ENCODE measurements at places on chromosomes 11 and 22.

- no peak for DNase-seq
Measured at GRCh38 chr22:49715450-49715849, 112.2 kb downstream of the BRD1 start.

DNA sequence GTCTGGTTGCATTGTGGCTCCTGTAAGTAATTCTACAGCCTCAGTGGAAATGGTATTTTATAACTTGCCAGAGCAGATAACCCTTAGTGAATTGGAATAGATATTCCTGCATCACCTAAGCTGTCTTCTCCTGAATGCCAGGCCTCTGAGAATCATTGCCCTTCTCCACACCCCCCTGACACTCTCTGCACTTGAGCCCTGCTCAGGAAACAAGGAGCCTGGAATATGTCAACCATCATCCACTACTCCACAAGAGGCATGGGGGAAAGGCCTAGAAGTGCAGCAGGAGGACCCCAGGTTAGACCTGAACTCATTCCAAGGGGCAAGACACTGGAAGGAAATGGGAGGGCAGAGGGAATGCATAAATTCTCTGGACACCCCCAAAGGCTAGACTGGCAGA is 72.4 kb downstream of the DSCAML1 start:
- DNase-seq: no peak

DNA sequence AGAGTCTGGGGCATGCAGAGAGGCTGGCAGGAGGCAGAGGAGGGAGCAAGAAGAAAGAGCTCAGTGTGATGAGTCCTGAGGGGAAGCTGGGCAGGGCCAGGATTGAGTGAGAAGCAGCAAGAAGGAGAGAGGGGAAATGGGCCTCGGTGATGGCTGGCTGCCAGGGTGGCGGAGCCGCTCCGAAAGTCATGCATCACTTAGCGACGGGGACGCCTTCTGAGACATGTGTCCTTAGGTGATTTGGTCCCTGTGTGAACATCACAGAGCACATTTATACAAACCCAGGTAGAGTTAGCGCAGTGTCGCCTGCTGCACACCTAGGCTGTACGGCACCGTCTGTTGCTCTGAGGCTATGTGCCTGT is 15.1 kb downstream of the TBC1D22A start:
- DNase-seq: no peak

- no peak for DNase-seq
Measured at GRCh38 chr22:31269892-31270579, 22.3 kb downstream of the PIK3IP1 start.

DNA sequence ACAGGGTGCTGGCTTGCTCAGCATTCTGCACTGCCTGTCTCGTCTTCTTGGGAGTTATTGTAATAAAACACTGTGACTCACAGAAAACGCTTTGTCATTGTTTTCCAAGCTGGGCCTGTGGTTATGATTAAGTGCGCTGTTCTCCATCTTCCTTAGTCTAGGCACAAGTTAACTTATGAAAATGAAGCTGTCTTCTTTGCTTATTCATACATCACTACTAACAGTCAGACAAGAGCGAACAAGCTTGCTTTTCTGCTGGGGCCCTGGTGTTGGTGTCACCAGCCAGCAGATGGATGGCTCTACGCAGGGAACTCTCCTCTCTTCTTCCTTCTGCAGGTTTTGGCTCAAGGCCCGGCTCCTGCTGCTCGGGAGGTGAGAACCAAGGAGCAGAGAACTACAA is 380.1 kb upstream of the SYN3 start:
- DNase-seq: peak; percentile 37

GRCh38 chr11:92744929-92745585 is 224.4 kb upstream of the MTNR1B start:
- no peak for DNase-seq

GRCh38 chr11:11085580-11085979 is 227.7 kb upstream of the ZBED5 start:
- DNase-seq: no peak

DNA sequence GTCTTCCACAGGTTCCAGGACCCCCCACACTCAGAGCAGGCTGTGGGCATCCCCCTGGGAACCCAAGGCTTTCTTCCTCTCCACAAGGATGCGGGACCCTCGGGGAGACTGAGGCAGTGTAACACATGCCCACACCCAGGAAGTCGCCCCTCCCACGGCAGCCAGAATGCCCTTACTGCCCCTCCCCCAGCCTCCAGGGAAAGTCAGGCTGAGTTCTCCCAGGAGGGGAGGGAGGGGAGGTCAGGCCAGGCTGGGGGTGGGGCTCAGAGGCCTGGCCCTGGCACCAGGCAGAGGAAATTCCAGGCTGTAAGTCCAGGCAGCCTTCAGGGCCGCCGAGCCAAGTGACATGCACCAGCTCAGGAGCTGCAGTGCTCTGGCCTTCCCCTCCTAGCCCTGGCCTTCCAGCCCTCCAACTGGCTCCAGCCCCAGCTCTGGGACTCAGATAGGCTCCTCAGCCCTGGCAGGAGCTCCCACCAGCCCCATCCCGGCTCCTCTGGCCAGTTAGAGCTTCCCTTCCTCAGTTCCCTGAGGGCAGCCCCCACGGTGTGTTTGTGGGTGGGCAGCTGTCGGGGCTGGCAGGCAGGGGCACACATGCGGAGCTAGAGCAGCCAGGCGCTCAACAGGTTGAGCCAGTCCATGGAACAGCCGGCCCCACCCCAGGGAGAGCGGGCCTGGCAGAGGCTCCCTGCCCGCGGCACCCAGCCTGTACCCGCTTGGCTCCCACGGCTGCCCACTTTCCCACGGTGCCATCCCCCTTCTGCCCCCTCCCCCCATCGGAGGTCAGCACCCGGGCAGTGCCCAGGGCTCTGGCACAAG is 3.6 kb downstream of the BCL9L start:
- peak; percentile 66 for DNase-seq

DNA sequence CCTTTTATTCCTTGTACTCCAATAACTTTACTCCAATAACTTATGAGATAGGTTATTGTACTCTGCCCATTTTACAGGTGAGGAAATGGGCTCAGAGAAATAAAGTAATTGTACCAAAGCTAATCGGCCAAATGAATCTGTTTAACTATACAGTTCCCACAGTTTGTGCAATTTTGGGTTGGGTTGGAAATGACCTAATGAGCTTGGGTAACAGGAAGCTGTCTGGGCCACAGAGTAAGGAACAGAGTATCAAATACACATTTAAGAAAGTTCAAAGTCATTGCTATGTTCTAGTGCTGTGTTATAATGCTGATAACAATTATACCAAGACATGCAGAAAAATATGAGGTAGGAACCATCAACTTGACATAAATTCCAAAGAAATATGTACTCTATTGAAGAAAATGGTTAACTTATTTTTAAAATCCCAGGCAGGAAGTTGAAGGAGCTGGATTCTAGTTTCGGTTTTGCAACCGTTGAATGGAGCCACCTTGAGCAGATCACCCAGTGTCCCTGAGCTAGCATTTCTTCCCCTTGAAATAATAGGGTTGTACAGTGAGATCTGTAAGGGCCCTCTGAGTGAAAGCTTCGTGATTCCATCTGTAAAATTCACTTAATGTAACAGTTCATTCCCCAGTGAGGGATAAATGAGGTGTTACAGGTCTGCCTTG is 360.9 kb upstream of the NARS2 start:
- DNase-seq: no peak

GRCh38 chr11:46010100-46010499 is 87.6 kb downstream of the LARGE2 start:
- no peak for DNase-seq

- DNase-seq: no peak
Measured at GRCh38 chr11:78310500-78310909, 107.1 kb downstream of the GAB2 start.

DNA sequence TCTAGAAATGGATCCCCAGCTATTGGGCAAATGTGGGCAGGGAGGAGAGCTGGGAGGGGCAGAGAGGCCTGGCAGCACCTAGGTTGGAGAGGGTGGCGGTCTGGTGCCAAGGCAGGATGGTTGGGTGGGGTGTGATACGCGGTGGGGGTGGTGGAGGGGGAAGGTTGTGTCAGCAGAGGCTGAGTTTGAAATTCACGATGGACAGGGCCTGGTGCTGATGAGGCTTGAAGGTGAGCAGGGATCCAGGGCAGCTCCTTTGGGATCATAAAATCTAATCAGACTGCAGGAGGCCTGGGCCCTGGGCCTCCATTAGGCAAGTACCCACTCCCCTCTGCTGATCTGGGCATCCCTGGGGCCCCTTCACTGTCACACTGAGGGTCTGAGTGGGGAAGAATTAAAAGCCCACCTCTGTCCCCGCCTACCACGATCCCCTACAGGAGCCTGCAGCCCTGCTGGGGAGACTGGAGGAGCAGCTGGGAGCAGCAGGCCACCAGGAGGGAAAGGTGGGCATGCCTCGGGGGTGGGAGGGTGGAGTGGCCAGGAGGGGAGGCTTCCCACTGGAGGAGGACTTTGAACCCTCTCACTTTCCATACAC is 24.0 kb downstream of the IGLL1 start:
- DNase-seq: no peak

DNA sequence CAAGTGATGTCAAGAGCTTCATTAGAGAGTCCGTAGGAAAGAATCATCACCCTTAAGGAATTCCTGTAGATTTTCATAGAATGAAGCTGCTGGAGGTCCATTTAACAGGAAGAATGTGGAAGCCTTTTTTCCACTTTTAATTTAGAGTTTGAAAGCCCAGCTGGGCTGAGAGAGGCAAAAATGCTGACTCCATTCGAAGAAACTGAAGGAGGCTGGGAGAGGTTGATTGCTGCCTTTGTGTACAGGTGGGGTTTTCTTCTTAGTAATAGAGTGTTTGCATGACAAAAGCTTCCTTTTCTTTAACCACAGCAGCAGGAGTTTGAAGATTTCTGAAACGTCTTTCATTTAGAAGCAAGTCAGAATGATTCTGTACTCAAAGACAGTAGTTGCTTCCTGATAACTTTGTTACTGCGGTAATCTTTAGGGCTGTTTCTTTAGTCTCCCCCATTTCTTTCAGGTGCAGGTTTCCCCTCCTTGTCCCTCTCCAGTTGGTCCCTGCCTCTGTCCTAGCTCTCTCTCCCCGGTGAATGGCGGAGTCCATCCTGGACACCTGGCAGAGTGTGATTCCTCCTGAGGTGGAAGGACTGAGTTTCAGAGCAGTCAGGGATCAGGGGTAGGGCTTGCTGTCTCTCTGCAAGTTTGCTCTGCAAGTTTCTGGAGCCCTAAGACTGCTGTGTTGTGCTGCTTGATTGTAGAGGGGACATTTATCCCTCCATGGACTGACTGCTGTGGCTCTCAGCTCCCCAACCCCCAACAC is 166.2 kb downstream of the LDLRAD3 start:
- DNase-seq: no peak

DNA sequence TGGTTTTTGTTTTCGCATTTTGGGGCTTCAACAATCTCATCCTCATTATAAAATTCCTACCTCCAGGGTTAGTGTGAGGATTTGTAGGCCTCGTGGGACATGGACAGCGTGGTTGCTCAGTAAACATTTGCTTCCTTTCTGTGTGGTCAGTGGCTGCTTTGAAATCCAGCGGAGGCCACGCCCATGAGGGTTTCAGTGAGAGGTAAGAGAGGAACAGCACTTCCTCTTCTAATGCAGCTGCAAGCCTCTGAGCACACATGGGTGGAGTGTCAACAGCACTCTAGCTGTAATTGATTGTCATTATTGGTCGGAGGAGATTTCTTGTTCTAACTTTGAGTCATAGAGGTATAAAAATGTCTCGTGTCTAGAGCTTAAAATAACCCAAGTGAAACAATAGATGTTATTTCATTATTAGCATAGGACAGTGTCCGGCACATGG is 6.0 kb upstream of the ARHGAP42 start:
- no peak for DNase-seq

- no peak for DNase-seq
Measured at GRCh38 chr11:27087432-27087831, 46.8 kb downstream of the BBOX1 start.
